ENCODE measurements at places on chromosomes 12 and 14.
A peak's percentile ranks its signal among the peaks of the same experiment; 100 is the strongest.

DNA sequence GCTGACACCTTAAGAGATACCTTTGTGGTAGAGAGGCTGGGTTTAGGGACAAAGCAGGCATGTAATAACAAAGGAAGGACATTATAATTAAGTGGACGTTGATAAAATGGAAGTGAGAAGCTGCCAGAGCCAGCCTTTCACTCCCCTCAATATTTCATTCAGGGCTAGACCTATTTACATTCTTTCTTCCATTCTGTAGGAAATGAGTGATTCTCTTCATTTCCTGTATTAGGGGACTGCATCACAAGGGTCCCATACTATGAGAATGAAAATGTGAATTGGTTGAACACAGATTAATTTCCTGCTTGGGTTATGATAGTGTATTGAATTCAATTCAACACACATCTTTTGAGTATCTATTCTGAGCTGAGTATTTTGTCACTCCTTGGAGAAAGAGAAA is 143.0 kb downstream of the OTOGL start:
- no peak for DNase-seq

- DNase-seq, result no peak
These were observed 33.6 kb upstream of the TMEM132D start for GRCh38 chr12:129937426-129937825.

GRCh38 chr14:47208434-47208833 is 467.0 kb downstream of the MDGA2 start:
- no peak for DNase-seq

DNA sequence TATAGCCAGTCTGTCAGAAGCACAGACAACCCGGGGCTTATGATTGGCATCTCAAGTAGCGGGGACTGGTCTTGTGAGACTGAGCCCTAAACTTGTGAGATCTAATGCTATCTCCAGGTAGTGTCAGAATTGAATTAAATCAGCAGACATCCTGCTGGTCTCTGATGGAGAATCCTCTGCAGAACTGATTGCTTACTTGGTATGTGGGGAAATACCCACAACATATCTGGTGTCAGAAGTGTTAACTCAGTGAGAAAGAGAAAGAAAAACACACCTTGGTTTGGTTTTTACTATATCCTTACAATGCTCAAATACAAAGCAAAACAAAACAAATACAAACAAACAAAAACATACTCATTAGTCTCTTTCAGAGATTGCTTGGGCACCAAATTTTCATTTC is 10.0 kb downstream of the SEL1L start:
- DNase-seq, result no peak

GRCh38 chr12:57621497-57622292 is 10.5 kb downstream of the ARHGEF25 start:
- peak; percentile 97 for DNase-seq

GRCh38 chr12:22729957-22730443 is 105.0 kb downstream of the ETNK1 start:
- no peak for DNase-seq

- DNase-seq, result no peak
These were observed 86.5 kb upstream of the SLC38A2 start for GRCh38 chr12:46459111-46459510.

- DNase-seq, result peak; percentile 85
These were observed 4.4 kb downstream of the KMT2D start for GRCh38 chr12:49055978-49056754.

DNA sequence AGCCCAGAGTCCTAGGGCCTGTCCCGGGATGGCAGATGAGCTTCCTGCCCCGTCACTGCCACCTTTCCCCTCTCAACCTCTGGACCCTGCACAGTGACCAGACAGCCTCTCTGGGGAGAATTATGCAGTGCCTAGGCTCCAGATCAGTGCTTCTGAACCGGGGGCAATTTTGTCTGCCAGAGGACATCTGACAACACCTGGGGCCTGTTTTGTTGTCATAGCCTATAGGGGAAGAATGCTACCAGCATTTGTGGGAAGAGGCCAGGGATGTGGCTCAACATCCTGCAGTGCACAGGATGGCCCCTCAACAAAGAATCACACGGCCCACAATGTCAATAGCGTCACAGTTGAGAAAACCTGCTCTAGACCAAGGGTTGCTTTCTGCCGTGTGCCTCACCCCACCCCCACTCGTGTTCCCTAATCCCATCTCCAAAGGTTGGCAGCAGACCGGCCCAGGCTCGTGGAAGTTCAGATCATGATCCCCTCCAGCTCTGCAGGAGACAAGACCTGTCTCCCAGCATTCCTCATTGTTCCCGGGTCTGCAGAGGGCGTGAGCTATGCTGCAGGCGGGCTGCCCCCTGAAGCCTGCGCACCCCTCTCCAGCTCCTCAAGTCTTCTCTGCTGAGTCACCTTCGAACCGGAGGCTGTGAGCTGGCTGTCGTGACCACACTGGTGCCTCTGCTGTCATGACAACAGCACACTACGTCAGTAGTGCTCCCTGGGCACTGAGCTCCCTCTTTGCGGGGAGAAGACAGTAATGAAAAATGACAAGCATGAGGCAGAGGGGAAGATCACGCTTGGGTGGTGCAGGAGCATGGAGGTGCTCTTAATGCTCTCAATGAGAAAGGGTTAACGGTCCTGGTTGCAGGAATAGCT is 2.0 kb upstream of the GAPDH start:
- no peak for DNase-seq

GRCh38 chr14:36271222-36271621 is 49.2 kb downstream of the MBIP start:
- DNase-seq, result no peak

- DNase-seq, result no peak
These were observed 36.1 kb upstream of the EVL start for GRCh38 chr14:100028990-100029677.

Data from HuH-7 (cell line).